ENCODE measurements at places on chromosomes 16 and 17.

GRCh38 chr16:30666681-30667080 lies 8.4 kb downstream of the FBRS start:
- DNase-seq = no peak

- DNase-seq = no peak
Observed at GRCh38 chr17:32958418-32958817, 30.5 kb downstream of the TMEM98 start.

GRCh38 chr17:10172241-10172741 lies 26.1 kb downstream of the GAS7 start:
- DNase-seq = peak; percentile 83

GRCh38 chr16:83928341-83929055 lies 24.5 kb upstream of the OSGIN1 start:
- DNase-seq = no peak

GRCh38 chr17:82017612-82018151 lies 5.0 kb downstream of the CENPX start:
- DNase-seq = no peak

- no peak for DNase-seq
Observed at GRCh38 chr17:20307326-20307910, 159.9 kb downstream of the LGALS9B start.

GRCh38 chr16:69845181-69845580 lies 83.0 kb downstream of the WWP2 start:
- DNase-seq = no peak

- no peak for DNase-seq
Observed at GRCh38 chr17:41339571-41340172, 11.0 kb downstream of the KRT33A start.

GRCh38 chr17:80372922-80373570 lies 41.9 kb upstream of the ENDOV start:
- DNase-seq = no peak

DNA sequence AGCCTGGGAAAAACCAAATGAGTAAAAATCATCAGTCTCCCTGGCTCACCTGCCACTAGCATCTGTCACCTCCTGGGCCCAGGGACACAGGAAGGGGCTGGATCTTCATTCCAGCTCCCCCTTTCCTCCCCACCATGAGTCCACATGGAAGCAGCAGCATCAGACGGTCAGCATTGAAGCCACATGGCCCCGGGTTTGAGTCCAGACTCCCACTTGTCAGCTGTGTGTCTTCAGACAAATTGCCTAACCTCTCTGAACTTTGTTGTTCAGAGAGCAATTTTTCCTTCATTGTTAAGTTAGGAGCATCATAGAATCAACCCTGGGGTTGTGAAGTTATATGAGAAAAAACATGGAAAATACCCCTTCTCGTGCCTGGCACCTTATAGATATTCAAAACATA lies 10.7 kb downstream of the CACNG4 start:
- DNase-seq = no peak

- no peak for DNase-seq
Observed at GRCh38 chr16:4217204-4218131, 24.4 kb downstream of the SRL start.

DNA sequence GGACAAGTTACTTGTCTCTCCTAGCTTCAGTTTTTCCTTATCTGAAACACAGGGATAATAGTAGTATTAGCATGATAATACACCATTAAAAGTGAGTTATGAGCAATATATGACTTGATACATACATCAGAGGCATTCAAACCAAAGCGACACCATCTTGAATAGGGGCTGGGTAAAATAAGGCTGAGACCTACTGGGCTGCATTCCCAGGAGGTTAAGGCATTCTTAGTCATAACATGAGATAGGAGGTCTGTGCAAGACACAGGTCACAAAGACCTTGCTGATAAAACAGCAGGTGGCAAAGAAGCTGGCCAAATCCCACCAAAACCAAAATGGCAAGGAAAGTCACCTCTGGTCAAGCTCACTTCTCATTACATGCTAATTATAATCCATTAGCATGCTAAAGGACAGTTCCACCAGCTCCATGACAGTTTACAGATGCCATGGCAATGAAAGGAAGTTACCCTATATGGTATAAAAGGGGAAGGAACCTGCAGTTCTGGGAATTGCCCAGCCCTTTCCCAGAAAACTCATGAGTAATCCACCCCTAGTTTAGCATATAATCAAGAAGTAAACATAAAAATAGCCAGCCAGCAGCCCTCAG lies 37.2 kb upstream of the HS3ST3A1 start:
- DNase-seq = no peak

GRCh38 chr17:59511726-59512125 lies 53.7 kb upstream of the DHX40 start:
- DNase-seq = no peak

GRCh38 chr17:77147357-77147801 lies 6.6 kb downstream of the SEC14L1 start:
- DNase-seq = no peak

DNA sequence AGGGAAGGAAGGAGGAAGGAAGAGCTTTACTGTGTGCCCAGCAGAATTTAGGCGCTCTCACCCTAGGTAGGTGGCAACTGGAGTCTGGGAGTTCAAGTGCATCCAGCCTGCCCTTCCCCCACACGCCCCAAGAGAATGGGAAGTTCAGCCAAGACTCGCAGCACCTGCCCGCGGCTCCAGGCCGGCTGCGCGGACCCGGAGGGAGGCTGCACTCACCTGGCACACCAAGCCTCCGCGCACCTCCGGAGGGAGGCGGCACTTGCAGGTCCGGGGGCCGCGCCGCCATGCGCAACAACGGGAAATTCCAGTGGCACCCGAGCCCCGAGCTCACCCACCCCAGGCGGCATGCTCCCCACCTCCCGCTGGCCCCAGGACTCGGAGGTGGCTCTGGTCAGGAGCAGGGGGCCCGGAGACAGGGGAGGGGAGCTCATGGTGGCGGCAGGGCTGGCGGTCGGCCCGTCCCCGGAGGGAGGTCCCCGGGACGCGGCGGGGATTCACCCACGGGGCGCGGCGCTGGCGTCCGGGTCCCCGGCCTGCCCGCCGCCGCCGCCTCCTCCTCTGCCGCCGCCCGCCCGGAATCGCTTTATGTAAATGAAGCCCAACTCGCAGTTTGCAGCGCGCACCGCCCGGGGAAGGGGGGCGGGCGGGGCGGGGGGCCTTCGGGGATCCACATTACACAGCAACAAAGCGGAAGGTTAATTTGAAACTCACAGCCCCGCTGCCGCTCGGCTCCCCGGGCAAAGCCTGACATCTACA lies at the start of gene ZFHX3:
ZFHX3 (minus strand) TSS at position 593 of the 756 bp plus-strand sequence. CDS start 87,983 bp downstream, outside the sequence.
- peak; percentile 61 for DNase-seq

DNA sequence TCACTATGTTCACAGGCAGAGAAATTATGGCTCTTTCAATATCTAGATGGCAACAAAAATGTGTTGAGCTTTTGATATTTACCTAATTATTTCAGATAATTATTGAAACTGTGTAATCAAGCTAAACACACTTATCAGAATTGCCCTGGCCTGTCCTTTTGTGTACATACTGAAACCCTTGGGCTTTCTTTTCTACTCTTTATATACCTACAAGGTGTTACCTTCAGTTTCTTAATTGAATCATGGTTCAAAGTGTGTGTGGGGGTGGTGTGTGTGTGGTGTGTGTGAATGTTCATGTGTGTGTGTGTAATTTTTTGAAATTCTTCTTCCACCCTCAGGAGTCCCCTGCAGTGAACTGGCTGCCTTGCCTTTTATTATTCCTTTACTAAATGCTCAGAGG lies 506.8 kb upstream of the SOX9 start:
- no peak for DNase-seq

- peak; percentile 57 for DNase-seq
Observed at GRCh38 chr16:11682655-11683096, 14.4 kb downstream of the SNN start.

GRCh38 chr16:67561824-67562525 lies 351 bp upstream of the CTCF start:
- DNase-seq = peak; percentile 99

DNA sequence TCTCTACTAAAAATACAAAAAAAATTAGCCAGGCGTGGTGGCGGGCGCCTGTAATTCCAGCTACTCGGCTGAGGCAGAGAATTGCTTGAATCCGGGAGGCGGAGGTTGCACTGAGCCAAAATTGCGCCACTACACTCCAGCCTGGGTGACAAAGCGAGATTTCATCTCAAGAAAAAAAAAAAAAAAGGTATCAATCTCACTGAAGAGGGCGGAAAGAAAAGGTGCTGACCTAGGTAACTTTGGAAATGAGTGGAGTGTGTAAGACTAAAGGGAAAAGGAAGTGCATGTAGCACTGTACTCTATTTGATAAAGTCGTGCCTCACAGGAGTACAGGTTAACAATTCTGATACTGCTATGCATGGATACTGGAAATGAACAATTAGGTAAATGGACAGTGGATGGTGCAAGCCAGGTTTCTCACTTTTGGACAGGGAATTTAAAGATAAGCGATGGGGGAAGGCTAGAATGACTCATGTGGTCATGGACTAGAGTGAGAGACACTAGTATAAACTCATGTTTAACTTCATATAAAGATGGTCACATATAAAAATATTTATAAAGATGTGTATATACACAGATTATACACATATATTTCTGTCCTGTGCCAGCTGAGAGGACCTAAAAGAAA lies 142.9 kb downstream of the CDK5R1 start:
- DNase-seq = no peak

GRCh38 chr16:502179-502943 lies 25.2 kb upstream of the CAPN15 start:
- no peak for DNase-seq

- DNase-seq = no peak
Observed at GRCh38 chr17:49815761-49816281, 27.3 kb downstream of the KAT7 start.

GRCh38 chr17:67137026-67137370 lies 92.6 kb downstream of the CACNG1 start:
- DNase-seq = no peak

DNA sequence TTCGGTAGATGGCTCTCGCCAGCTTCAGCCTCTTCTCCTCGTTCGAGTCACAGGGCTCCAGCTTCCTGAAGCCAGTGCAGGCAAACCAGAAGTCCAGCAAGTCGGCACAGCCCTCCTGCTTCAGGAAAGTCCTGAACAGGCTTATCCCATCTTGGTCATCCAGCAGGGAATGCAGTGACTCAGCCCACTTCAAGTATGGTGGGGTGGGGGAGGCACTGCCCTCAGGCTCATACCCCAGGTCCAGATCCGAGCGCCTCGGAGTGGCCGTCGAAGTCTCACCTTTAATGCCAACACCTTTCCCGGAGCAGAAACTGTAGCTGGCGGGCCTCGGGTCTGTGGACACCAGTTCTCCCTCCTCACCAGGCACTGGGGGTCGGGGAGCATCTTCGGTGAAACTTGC lies 5.9 kb downstream of the AXIN1 start:
- no peak for DNase-seq

GRCh38 chr16:81486540-81487061 lies 42.0 kb downstream of the CMIP start:
- DNase-seq = no peak

DNA sequence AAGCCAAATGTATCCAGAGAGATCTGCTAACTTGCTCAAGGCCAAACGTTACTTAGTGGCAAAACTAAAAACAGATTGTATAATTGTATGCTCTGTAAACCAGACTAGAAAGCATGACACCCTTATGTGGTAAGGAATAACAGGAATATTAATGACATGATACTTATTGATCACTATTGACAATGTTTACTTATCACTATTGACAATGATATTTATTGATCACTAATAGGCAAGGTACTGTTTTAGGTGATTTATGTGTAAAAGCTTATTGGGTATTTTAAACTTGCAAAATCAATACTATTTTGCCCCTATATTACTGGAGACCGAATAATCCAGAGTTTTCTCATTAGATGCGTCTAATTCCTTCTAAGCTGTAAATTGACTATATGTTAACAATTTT lies 985.1 kb downstream of the CDH11 start:
- no peak for DNase-seq

GRCh38 chr16:69590590-69590989 lies 24.8 kb downstream of the NFAT5 start:
- DNase-seq = no peak
